Neural progenitor cell (in vitro differentiated cells): ENCODE measurements at places on chromosomes 16 and 17.

- DNase-seq: no peak
Observed at GRCh38 chr17:78878871-78879527, 24.0 kb downstream of the CEP295NL start.

- peak; percentile 72 for DNase-seq
Observed at GRCh38 chr16:71499775-71500364, 10.7 kb upstream of the ZNF19 start.

GRCh38 chr16:1708083-1708767 is 2.2 kb downstream of the MAPK8IP3 start:
- DNase-seq: no peak

DNA sequence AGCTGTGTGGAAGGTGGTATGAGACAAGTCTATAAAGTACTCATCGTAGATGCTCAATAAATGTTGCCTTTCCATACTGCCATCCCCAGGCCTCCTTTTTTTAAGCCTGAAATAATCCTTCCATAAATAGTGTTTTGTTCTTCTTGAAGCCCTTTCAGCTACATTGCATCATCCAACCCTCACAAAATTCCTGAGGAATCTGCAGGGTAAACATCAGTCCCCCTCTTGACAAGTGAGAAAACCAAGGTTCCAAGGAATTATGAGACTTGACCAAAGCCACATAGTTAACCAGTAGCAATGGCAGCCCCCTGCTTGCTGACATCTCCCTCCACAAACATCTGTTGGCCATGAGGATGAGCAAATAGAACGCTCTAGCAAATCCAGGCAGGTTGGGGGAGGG is 89.7 kb upstream of the CCL1 start:
- DNase-seq: no peak

GRCh38 chr16:15843635-15844279 is 13.1 kb downstream of the MYH11 start:
- DNase-seq: no peak

DNA sequence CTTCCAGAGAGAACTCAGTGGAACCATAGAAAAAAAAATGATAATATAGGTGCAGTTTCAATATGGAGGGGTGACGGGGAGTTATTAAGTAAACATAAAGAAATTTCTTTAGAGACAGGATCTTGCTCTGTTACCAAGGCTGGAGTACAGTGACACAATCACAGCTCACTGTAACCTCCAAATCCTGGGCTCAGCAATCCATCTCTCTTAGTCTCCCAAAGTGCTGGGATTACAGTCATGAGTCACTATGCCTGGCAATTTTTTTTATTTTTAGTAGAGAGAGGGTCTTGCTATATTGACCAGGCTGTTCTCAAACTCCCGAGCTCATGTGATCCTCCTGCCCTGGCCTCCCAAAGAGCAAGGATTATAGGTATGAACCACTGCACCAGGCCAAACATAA is 48.8 kb downstream of the NLRC5 start:
- no peak for DNase-seq

DNA sequence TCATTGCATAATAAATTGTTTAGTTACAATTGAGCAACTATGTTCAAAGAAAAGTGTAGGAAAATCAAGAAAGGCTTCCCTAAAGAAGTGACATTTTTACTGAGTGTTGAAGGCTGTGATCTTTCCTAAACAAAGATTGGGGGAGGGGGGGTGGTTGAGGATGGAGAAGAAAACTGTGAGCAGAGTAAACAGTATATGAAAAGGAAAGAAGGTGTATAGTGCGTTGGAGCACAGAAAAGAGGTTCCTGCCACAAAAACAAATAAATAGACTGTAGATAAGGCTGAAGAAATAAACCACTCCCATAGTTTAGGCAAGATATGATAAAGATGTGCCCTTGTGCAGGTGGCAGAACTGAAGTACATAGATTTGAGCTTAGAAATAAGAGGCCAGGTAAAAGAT is 8.5 kb downstream of the ABCA10 start:
- no peak for DNase-seq

GRCh38 chr16:50837324-50837723 is 95.4 kb downstream of the CYLD start:
- no peak for DNase-seq

- DNase-seq: no peak
Observed at GRCh38 chr17:55037828-55038227, 69.3 kb downstream of the STXBP4 start.
